ENCODE measurements at places on chromosomes 7 and 10.

- H3K27me3 ChIP-seq, result no peaks in the 10 kb centered on the region
- peaks cover 9% of the 10 kb centered on the region for H3K4me1 ChIP-seq
- peak overlapping the region; percentile 97 for H3K27ac ChIP-seq
- peaks cover 4% of the 10 kb centered on the region for H3K36me3 ChIP-seq
These were observed 111.9 kb upstream of the RHEB start for GRCh38 chr7:151631570-151631952.

DNA sequence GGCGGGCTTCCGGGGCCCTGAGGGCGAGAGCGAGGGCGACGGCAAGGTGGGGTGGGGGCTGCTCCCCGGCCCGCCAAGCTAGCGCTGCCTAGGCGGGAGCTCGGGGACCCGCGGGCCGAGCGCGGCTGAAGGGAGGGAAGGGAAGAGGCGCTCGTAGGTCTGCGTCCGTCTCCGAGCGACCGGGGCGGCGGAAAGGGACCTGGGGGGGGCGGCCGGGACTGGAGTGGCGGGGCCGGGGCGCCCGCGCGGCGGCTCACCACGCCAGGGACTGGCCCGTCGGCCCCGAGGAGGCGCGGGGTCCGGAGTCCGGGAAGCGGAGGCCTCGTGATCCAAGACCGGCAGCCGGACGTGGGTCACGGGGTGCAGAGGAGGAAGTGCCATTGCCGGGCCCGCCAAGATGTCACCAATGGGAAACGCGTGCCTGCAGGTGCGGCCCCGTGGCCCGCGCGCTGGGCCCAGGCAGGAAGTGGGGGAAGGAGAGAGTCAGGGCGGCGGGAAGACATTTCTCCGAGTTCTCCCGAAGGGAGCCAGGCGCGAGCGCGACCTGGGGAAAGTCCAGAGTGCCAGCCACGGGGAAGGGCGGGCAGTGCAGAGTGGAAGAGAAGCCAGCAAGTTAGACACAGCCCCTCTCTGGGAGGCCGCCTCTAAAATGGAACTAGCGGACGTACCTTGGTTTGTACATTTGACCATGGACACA lies 11.9 kb downstream of the HNRNPF start:
- H3K27ac ChIP-seq, result peak overlapping the region; percentile 99
- peak; percentile 75 for DNase-seq

DNA sequence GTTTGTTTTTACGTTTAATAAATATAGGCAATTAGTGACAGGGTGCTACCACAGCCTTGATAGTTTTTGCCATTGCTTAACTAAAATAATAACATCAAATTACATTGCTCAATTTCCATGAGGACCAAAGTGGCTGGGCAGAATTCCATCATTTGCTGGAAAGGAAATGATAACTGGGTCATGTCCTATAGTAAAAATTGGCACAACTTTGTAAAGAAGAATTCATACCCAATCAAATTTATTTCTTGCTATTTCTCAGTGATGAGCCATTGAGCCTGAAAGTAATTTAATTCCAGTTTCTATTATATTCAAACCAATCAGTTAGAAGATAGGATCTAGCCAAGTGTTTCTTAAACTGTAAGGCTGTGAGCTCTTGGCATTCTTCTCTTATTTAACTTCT lies 102.2 kb upstream of the CTTNBP2 start:
- H3K4me3 ChIP-seq, result no peak overlapping the region
- no peaks in the 10 kb centered on the region for H3K4me1 ChIP-seq
- no peak overlapping the region for H3K27ac ChIP-seq
- DNase-seq, result no peak
- no peaks in the 10 kb centered on the region for H3K27me3 ChIP-seq
- no peaks in the 10 kb centered on the region for H3K36me3 ChIP-seq

DNA sequence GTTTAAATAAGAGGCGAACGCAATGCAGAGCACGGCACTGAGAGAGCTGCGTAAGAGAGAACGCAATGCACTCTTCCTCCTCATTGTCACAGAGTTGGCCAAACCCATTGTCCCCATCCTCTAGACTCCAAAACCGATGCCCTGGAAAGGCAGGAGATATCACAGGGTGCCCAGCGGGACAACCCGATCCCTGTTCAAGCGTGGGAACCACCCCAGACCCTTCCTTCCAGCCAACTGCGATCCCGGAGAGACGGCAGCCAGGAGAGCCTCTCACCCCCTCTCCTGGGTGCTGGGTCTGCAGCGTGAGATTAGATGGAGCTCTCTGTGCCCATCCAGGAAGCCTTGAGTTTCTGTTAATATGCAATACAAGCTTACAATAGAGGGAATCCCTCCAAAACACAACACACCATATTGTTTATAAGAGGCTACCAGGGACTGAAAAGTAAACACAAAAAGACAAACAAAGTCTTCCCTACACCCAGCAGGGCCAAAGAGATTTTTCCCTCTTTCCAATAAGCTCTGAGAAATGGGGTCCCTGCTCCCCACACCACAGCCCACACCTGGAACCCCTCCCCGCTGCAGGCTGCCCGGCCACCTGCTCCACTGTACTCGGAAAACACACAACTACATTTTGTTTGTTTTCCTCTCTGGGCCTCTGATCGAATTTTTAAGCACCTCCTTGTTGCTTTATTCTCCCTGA lies 187.6 kb downstream of the ADARB2 start:
- no peak overlapping the region for H3K4me3 ChIP-seq
- H3K36me3 ChIP-seq, result no peaks in the 10 kb centered on the region
- H3K27me3 ChIP-seq, result peaks cover 14% of the 10 kb centered on the region
- no peak for DNase-seq

DNA sequence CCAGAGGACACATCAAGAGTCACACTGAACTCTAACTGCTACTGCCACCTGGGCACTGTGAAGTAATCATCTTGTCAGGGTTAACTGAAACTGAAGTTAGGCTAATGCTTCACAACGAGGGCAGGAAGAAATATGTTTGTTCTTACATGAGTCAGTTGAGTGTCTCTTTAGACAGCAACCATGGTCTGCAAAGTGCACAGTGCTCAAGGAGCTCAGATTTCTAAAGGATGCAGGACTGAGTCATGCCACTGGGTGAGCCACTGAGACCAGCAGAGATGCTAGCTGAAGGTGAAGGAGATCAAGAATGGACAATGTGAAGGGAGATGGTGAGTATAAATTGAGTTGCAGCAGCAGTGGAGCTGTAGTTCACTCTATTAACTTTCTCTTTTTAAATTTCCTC lies 76.0 kb upstream of the CTTNBP2 start:
- no peaks in the 10 kb centered on the region for H3K27me3 ChIP-seq
- no peaks in the 10 kb centered on the region for H3K36me3 ChIP-seq
- no peak for DNase-seq
- no peak overlapping the region for H3K4me3 ChIP-seq
- H3K4me1 ChIP-seq, result peaks cover 17% of the 10 kb centered on the region

- H3K4me3 ChIP-seq, result no peak overlapping the region
- H3K27me3 ChIP-seq, result no peaks in the 10 kb centered on the region
- H3K4me1 ChIP-seq, result no peaks in the 10 kb centered on the region
- no peaks in the 10 kb centered on the region for H3K36me3 ChIP-seq
These were observed 424.3 kb downstream of the KIF20B start for GRCh38 chr10:90125456-90126255.

GRCh38 chr7:5284304-5285281 lies 1.9 kb downstream of the SLC29A4 start:
- H3K4me1 ChIP-seq, result peaks cover 4% of the 10 kb centered on the region
- peak overlapping the region; percentile 79 for H3K4me3 ChIP-seq
- peaks cover 6% of the 10 kb centered on the region for H3K36me3 ChIP-seq
- H3K27ac ChIP-seq, result peak overlapping the region; percentile 71
